Pulmonary artery endothelial cell (primary cell): ENCODE measurements at places on chromosomes 12 and 14. TPM values are rescaled to one million over a fixed set of nuclear protein-coding genes. Genes with fewer than 3 reads are reported as not detected.

DNA sequence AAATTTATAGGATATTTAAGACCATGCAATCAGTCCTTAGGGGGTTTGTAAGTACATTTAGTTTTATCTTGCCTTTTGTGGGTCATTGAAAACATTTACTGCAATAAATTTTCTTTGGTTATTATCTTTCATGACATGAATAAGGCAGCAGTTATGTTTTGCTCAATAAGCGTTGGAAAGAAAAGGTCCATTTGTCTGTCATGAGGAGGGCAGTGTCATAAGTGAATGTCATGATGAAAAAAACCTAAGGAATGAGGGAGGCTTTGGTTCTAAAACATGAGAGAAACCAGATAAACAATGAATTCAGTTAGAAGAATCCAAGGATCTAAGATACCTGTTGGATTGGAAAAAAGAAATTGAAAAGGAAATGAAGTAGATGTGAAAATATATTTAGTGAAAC lies 209.4 kb downstream of the NAV3 start:
- DNase-seq = no peak

DNA sequence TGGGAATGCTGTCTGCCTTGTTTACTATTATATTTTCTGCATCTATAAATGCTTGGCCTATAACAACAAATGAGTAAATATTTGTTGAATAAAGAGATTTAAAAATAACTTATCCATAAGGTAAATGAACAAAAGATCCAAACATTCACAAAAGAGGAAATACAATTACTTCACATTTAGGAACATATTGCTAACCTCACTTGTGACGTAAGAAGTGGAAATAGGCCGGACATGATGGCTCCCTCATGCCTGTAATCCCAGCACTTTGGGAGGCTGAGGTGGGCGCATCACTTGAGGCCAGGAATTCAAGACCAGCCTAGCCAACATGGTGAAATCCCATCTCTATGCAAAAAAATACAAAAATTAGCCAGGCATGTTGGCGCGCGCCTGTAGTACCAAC lies 25.7 kb upstream of the CKAP4 start:
- no peak for DNase-seq

Gene CCDC184
- total RNA-seq = 0.07 and 0.14 TPM in 2 replicates

GRCh38 chr12:57738661-57739237 lies at the start of gene AGAP2:
Gene AGAP2 (minus strand): TSS chr12:57738742. CDS start chr12:57738246, 496 bp downstream.
- no peak for DNase-seq

Gene LMO3
- total RNA-seq = not detected in 2 replicates

Gene ERBB3
- total RNA-seq = 0.07 and 0.11 TPM in 2 replicates

Gene MBD6
- total RNA-seq = 5.3 and 8.3 TPM in 2 replicates
